ENCODE measurements at places on chromosomes 1 and 21. TPM values are rescaled to one million over a fixed set of nuclear protein-coding genes. Genes with fewer than 3 reads are reported as not detected.

Gene IGSF3
- 2.9 TPM for total RNA-seq

Gene HRNR
- not detected for total RNA-seq

Gene KCNE2
- not detected for total RNA-seq

DNA sequence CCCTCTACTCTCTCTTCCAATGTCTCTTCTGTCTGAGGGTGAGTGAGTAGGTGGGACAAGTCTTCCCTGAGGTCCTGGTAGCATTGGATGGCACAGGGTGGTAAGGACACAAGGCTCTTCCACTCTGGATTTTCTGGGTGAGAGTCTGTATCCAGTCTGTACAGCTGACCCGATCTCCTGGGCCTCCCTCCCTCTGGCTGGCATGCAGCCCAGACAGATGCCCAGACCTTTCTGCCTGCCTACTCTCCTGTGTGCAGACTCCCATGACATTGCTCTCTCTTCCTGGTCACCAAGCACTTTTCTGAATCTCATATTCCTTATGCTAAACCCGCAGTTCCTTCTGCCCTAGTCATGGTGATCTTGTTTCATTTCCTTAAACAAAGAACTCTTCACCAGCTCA lies 100.3 kb downstream of the GRIK3 start:
- DNase-seq, result no peak

DNA sequence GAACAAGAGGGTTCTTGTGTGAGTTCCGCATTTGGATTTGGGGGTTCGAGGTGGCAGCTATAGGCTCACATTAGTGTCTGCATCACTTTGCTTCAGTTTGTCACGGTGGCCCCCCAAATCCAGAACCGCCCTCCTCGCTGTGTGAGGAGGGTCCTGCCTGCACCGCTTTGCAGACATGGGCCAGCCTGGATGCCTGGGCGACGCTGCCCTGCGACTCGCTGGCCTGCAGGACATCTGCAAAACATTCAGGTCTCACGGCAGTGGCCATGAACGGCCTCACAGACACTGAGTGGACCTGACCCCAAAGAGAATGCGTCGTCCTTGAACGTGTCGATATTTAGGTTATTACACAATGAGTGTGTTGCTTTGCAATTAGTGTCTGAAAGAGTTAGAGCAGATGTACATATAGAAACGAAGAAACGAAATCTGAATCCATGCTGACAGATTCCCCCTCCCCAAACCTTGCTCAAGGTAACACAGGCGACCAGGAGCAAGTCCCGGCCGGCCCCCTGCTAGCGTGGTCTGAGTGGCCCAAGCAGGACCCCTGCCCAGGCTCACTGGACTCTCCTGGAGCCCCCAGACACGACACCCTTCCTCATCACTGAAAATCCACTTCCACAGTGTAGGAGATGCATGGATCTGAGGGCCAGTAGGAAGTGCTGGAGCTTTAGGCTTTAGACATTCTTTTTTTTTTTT lies 20.4 kb downstream of the PDE9A start:
- DNase-seq, result peak; percentile 42

GRCh38 chr1:177229781-177230180 lies 59.0 kb downstream of the BRINP2 start:
- DNase-seq, result no peak

DNA sequence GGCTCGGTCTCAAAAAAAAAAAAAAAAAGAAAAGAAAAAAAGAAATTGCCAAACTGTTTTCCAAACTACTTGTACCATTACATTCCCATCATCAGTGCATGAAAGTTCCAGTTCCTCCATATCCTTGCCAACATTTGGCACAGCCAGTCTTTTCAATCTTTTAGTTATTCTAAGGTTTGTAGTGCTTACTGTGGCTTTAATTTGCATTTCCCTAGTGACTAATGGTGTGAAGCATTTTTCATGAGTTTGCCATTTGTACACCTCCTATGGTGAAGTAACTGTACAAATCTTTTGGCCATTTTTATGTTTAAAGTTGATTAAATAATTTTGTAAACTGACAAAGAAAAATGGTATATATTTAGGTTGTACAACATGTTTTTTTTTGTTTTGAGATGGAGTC lies 70.7 kb downstream of the DEGS1 start:
- no peak for DNase-seq

GRCh38 chr21:26421724-26422123 lies 151.4 kb downstream of the CYYR1 start:
- DNase-seq, result no peak
